ENCODE measurements at places on chromosomes 7 and 10.
A peak's percentile ranks its signal among the peaks of the same experiment; 100 is the strongest.

DNA sequence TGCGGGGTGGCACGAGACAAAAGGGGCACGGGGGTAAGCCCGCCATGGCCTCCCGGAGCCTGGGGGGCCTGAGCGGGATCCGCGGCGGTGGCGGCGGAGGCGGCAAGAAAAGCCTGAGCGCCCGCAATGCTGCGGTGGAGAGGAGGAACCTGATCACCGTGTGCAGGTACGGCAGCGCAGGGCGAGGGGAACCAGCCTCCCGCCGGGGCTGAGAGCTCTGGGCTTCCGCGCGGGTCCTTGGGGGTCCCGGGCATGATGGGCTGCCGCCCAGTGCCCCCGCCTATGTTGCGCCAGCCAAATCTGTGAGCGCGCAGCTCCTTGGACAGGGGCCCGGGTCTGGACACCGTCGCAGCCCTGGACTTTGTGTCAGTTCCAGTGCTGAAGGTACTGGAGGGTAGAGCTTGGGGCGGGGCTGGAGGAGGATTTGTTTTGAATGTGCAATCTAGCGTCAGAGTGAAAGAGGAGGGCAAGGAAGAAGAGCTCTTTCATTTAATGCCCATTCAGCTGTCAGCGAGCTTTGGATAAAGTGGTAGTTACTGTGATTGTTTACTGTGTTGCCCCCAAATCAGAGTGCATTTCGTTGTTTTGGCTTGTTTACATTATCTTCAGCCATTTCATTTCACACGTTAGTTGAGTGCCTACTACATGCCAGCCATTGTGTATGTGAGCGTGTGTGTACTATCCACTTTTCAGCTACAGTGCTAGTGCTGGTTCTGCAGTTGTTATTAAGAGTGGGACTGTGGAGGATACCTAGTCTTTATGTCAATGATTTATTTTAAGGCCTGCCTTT is 777 bp downstream of the RUNDC3B start:
- DNase-seq: peak; percentile 27

GRCh38 chr7:16975712-16976111 is 93.9 kb upstream of the AGR3 start:
- no peak for DNase-seq

DNA sequence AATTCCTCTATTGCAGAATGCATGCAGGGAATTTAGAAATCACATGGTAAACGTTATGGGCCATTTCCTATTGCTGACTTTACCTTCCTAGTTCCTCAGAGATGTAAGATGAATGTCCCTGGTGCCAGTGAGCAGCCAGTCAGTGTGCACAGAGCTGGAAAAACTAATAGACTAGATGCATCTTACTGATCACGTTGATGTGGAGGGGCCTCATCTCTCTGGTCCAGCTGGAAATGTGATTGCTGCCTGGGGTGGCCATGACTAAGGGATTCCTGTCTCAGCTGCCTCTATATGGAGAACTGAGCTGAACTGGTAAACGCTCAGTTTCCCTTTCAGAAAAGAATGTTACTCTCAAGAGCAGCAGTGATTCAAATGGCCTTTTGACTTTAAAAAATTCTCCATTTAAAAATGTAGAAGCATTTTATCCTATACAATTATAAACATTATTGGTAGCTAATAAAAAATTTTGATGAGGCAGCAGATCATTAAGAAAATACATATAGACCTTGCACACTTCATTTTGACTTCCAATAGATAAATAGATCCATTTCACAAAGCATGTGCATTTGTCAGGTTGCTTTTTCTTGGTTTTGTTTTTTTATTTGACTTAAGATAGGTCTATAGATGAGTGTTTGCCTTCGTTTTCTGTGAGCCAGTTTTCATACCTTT is 80.5 kb upstream of the INSYN2A start:
- DNase-seq: no peak

- DNase-seq: no peak
Measured at GRCh38 chr7:22992874-22993840, 20.8 kb downstream of the HYCC1 start.

DNA sequence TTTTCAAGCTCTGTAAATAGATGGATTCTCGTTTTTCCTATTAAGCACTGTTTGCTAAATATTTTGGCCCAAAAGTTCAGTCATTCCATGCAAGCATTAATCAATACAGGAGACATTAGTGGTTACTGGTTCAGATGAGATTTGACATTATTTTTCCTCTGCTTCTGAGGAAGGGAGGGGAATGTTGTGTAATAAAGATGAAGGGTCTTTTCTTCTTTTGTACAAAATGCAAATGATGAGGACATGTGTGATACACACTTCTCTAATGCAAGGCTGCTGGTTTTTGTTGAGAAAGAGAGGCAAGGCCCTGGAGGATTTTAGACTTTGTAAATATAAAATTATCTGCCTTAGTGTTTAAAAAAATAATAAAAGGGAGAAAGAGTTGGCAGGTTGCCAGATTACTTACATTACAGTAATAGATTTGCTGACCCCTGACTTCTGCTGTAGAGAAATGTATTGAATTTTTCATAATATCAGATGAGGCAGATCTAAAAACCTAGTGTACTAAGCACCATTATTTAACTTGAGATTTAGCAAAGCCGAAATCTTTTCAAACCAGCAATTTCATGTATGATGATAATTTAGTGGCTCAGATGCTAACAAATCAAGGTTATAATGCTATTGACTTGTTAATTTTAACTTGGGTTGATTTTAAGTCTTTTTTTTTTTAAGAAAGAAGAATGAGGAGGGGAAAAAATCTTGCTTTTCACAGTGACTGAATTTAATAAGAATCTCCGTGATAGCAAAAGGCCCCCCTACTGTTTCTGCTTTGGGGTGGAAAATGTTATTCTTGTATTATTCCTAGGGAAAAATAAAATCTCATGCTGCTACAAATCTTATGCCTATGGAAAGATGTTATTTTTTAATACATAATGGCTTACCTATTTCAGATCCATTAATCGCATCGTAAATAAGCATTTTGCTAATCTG is 180.1 kb downstream of the ARID5B start:
- DNase-seq: no peak

DNA sequence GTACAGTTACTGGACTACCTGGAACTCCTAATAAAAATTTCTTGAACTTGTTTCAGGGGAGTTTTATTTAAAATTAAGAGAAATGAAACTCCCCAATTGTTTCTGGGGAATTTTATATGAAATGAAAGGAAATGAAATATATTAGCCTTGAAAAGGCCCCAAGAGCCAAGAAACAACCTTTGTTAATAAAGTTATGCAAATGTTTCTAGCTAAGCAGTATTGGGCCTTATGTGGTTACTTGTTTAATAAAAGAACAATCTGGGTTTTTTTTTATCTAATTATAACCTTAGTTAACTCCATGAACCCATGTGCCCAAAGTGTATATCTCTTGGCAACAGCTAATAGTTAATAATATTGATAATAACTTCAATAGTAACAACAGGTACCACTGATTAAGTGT is 222.8 kb downstream of the EXOC4 start:
- no peak for DNase-seq

DNA sequence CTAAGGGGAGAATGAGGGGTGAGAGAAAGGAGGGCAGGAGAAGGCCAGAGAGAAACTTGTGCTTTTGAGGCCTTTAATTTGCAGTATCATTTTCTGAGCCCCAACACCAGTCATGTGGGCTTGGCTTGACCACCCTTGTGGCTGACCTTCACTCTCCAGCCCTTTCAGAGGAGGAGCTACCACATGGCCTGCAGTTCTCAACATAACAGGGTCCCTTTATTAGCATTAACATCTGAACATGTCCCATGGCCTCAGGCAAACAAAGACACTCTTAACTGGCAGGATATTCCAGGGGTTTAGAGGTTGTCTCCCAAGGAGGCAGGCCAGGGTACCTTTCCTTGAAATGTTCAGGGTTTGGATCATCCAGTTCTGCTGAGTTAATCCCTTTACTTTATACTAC is 6.7 kb downstream of the ZNF713 start:
- DNase-seq: no peak

GRCh38 chr7:151999424-152000090 is 25.9 kb upstream of the GALNT11 start:
- DNase-seq: no peak

- DNase-seq: no peak
Measured at GRCh38 chr10:25678666-25679065, 255.4 kb upstream of the MYO3A start.

DNA sequence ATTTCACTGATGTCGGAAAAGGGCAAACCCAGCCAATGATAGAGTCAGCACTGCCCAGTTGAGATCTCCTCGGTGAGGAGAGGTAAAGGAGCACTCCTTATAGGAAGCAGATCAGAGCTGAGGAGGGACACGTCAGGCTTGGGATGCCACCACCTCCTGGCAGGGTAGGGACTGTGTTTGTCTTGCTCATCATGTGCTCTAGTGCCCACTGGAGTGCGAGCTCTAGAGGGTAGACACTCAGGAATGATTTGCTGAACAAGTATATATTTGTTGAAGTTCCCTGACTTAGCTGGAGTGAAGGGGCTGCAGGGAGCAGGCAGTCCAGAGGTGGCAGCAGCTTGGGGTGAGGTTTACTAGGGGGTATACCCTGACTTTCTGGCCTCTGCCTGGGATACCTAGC is 146.5 kb downstream of the NOC3L start:
- DNase-seq: no peak
